ENCODE measurements at places on chromosomes 5 and 9.

DNA sequence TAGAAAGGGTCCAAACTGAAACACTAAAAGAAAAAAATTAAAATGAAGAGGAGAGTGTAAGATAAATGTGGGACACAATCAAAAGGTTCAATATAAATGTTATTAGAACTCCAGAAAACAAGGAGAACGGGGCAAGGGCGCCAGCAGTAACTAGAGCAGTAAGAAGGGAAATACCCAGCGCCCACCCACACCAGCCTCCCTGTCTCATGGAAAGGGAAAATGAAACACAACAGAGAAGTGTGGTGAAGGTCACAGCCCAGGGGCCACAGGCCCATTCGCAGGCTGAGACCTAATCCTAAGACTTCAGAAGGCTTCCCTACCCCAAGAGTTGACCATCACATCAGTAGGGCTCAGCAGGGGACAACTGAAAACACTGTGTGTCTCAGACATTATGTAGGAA lies 45.8 kb upstream of the CLK4 start:
- DNase-seq, result no peak

DNA sequence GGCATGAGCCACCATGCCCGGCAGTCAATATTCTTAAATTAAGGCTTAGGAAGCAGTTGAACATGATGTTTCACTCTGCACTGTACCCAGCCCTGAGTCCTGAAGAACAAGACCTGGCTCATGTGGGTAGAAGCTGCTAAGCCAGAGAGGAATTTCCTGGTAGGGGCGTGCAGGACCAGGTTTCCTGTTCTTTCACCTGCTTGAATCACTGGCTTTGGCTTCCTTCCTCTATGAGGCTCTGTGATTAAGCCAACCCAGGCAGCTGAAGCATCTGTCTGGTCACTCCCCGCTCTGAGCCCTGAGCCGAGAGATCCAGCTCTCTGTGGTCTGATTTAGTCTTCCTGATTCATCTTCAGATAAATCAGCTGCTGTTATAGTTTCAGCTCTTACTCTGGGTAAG lies 29.1 kb downstream of the CFAP77 start:
- DNase-seq, result no peak

- no peak for DNase-seq
These were observed 96.7 kb downstream of the NUDT12 start for GRCh38 chr5:103465891-103466290.

GRCh38 chr9:123389070-123389469 lies 33.1 kb downstream of the CRB2 start:
- DNase-seq, result no peak

DNA sequence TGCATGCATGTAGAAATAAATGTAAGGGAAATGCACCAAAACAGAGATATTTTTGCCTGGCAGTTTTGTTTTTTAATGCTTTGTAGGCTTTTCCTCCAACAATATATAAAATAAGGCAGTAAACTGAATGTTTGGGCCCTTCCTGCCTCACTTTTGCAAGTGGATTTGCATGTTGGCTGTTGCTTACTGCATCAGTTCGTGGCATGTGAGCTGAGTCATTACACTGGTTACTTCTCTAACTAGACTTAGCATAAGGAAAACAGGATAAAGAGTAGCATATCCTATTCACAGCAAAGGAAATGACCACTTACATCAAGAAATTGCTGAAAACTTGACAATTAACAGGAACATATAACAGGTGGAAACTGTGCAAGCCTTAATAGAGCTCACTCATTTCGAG lies 113.4 kb downstream of the TLE1 start:
- no peak for DNase-seq

DNA sequence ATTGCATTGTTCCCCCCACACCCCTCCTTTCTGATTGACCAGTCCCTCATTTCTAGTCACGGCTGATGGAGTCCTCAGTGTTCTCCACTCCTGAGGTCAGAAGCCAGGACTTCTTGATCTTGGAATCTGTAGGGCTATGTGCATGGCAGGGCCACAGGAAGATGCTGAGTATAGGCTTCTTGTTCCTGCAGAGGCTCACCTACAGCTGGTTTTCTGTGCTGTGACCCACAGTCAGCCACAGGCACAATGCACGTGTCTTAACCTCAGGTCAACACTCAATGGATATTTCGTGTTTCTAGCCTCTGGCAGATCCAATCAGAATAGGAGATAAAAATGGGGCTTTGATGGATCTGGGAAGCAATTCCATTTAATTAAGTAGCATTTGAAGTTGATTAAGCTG lies 14.3 kb upstream of the CXCL14 start:
- DNase-seq, result no peak
